ENCODE measurements at places on chromosomes 7 and 10. TPM values are rescaled to one million over a fixed set of nuclear protein-coding genes. Genes with fewer than 3 reads are reported as not detected.
A peak's percentile ranks its signal among the peaks of the same experiment; 100 is the strongest.

The LEP gene
- total RNA-seq, result not detected

GRCh38 chr7:152762056-152762455 lies 2.5 kb downstream of the ACTR3B start:
- H3K27me3 ChIP-seq, result no peaks in the 10 kb centered on the region
- H3K27ac ChIP-seq, result no peak overlapping the region
- H3K4me3 ChIP-seq, result no peak overlapping the region

DNA sequence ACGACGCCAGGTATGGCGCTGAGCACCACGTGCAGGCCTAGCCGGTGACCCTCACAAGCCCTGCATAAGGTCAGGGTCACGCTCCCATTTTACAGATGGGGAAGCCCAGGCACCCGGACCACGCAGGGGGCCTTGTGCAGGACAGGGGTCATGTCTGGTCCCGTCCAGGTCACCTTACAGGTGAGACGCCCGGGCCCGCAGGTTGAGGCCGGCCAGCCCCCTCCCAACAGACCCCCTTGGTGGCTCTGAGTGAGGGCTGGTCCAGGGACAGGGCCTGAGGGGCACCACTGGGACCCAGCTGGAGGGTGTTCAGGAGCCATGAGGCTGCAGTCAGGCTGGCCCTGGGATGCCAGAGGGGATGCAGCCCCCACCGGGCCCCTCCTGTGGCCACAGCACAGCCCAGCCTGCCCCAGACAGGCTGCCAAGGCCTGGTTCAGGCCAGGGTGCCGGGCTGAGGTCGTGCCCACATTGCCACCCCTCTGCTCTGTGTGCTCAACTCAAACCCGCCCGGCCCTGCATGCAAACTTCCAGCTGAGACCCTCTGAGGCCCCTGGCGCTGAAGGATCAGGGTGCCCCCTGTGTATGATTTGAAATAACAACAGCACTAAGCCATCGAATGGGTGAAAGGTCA lies 69.0 kb downstream of the PWWP2B start:
- no peaks in the 10 kb centered on the region for H3K36me3 ChIP-seq
- no peak overlapping the region for H3K4me3 ChIP-seq
- H3K4me1 ChIP-seq, result peaks cover 64% of the 10 kb centered on the region
- no peak overlapping the region for H3K27ac ChIP-seq
- DNase-seq, result no peak

DNA sequence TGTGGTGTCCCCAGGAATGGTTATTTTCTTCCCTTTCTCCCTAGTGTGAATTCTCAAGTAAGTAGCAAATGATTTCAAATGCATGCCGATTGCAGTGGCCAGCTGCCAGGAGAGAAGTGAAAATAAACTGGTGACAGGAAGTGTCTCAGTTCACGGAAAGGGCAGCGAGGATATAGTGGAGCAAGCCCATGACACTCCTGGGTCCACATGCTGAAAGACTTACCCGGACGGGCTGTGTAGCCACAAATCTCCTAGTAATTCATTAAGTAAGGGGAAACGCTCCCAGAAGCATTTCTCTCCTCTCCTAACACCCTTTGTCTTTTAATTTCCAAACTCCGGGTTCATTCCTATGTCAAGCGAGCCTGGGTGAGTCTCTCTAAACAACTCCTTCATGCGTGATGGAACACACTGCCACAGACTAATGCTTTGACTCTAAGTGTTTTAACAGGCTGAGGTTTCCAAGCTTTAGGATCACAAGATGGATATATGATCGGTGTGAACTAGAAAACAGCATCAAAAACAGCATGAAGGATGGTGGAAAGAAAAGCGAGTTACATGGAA lies 125.6 kb downstream of the CYP26A1 start:
- H3K36me3 ChIP-seq, result no peaks in the 10 kb centered on the region
- H3K27me3 ChIP-seq, result no peaks in the 10 kb centered on the region
- peak overlapping the region; percentile 35 for H3K4me3 ChIP-seq
- DNase-seq, result peak; percentile 95
- peak overlapping the region; percentile 79 for H3K27ac ChIP-seq

All from muscle of leg (tissue), 16 donors.